Mesenchymal stem cell (in vitro differentiated cells and primary cell): ENCODE measurements at places on chromosomes 12 and 14.

DNA sequence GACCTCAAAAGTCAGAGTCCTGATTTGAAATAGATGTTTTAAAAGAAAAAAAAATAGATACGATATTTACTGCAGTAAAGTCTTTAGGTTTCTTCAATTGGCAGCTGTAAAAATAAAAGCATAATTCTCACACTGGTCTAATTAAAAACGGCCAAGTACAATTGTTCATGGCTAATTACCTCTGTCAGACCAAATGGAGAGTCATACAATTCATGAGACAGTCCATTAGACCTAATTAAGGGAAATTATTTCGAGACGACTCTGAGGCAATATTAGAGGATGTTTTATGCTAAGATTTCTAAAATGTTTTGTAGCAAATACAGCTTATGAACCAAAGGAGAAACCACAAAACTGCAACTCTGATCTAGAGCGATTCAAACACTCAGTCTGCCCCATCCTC, 131.3 kb downstream of the PHLDA1 start:
- DNase-seq: no peak

DNA sequence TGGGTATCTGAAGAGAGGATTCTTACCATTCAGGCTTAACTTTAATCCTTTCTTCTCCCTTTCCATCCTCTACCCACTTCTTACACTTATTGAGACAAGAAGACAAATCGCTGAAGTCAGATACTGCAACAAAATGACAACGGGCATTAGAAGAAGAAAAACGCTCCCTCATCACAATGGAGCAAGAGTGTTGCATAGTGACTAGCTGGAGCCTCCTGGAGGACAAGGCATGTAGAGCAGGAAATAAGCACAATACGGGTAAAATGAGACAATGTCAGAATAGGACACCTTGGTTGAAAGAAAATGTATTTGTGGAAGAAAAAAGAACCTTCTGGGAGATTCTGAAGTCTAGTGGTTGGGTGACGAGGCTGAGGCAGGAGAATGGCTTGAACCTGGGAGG, 501.0 kb downstream of the RERGL start:
- peak; percentile 1 for DNase-seq

- no peak for DNase-seq
These were observed 927.6 kb downstream of the GALC start for GRCh38 chr14:87065366-87065765.

- no peak for DNase-seq
These were observed 1.9 kb downstream of the CACNB3 start for GRCh38 chr12:48819986-48820725.

DNA sequence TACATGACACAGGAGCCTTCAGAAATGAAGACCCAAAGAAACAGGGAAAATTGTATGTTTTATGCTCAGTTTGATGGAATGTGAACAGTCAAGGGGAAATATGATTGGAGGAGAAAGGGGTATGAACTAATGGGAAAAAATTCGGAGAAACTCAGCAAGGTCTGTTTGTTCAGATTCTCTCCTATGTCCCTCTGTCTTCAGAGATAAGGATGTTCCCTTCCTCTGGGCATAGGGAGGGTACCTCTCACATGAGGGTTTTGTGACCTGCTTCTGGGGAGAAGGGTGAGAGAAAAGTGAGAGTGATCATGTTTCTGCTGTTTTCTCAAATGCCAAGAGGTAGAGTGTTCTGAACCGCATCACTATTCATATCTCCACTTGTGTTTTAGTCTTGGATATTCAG, 26.6 kb upstream of the LIMA1 start:
- no peak for DNase-seq

DNA sequence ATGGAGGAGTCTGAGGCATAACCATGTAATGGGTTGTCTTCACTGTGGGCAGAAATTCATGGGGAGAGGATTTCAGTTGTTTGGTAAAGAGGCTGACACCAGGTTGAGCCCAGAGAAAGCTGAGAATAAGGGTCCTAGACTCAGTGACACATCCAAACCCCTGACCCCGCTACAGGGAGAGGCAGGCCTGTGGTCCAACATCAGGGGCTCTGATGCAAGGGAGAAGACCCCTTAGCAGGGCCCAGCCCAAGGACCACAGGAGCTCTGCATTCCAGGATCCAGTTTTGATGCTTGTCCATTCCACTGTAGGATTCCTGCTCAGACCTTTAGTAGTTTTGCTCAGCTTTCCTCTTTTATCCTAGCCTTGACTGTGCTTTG, 15.5 kb downstream of the GPR68 start:
- DNase-seq: no peak

DNA sequence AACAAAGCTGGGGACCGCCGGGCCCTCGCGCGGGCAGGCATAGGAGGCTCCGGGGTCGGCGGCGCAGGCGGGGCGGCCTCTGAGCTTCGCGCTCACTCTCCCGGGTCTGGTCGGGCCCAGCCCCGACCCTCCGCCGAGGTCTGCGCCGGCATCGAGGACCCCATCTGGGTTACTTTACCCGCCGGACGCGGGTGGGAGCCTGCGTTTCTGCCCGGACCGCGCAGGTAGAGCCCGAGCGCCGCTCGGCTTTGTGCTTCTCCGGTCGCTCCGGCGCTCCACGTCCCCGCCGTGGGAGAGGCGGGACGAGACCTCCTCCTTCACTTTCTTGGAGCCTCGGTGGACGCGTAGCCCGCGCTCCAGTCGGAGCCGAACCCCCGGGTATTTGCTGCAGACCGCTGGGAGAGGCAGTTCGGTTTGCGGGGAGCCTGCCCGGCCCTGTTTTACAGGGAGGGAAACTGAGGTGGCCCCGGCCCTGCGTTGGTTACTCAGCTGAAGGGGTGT, 63.2 kb downstream of the FBXL14 start:
- DNase-seq: peak; percentile 23

- DNase-seq: no peak
These were observed 272.7 kb upstream of the DIO3 start for GRCh38 chr14:101288436-101289229.

- DNase-seq: no peak
These were observed 145.8 kb downstream of the BICD1 start for GRCh38 chr12:32252199-32253073.
